Large intestine (tissue), 12 donors: ENCODE measurements at places on chromosomes 1 and 21. TPM values are rescaled to one million over a fixed set of nuclear protein-coding genes. Genes with fewer than 3 reads are reported as not detected.

LMNA gene
- polyA plus RNA-seq, result 138 TPM

GJA4 gene
- polyA plus RNA-seq, result 15.0 TPM

TNFRSF9 gene
- 0.33 TPM for polyA plus RNA-seq

GIPC2 gene
- 77.1 TPM for polyA plus RNA-seq

TNFSF4 gene
- 0.63 TPM for polyA plus RNA-seq

PLA2G2E gene
- polyA plus RNA-seq, result not detected

ARHGAP30 gene
- polyA plus RNA-seq, result 5.7 TPM

CHRM3 gene
- polyA plus RNA-seq, result 9.5 TPM

TLR5 gene
- polyA plus RNA-seq, result 1.9 TPM

OR2L13 gene
- 0.09 TPM for polyA plus RNA-seq

ARTN gene
- polyA plus RNA-seq, result 1.4 TPM

DNA sequence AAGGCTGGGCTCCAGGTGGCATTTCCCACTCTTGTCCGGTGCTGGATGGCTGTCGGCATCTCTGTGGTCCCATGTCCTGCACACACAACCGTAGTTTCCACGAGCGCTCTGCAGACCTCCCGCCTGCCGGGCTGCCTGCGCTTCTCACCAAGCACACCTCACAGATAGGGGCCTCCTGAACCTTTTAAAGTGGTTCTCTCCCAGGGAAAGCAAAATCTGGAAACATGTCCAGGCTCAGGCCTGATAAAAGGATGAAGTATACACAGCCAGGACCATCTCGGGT is 46.2 kb downstream of the CAPN9 start:
- no peak for DNase-seq

- DNase-seq, result no peak
Observed at GRCh38 chr21:35349376-35350080, 300.4 kb upstream of the RUNX1 start.

- DNase-seq, result peak; percentile 33
Observed at GRCh38 chr21:36188081-36188681, 31.6 kb downstream of the DOP1B start.

- no peak for DNase-seq
Observed at GRCh38 chr1:6007318-6008083, 15.3 kb upstream of the NPHP4 start.

GRCh38 chr1:176932114-176933104 is 232.1 kb downstream of the ASTN1 start:
- DNase-seq, result no peak

DNA sequence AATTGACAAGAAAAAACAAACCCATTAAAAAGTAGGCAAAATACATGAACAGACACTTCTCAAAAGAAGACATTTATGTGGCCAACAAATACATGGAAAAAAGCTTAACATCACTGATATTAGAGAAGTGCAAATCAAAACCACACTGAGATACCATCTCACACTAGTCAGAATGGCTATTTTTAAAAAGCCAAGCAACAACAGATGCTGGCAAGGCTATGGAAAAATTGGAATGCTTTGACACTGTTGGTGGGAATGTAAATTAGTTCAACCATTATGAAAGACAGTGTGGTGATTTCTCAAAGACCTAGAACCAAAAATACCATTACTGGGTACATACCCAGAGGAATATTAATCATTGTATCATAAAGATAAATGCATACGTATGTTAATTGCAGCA is 641.1 kb upstream of the B3GALT2 start:
- no peak for DNase-seq

- DNase-seq, result peak; percentile 81
Observed at GRCh38 chr1:232620356-232620969, 9.5 kb downstream of the SIPA1L2 start.

GRCh38 chr1:205630241-205630640 is 1.6 kb downstream of the ELK4 start:
- DNase-seq, result peak; percentile 32

- peak; percentile 87 for DNase-seq
Observed at GRCh38 chr1:44025816-44026215, 5.4 kb downstream of the SLC6A9 start.

- no peak for DNase-seq
Observed at GRCh38 chr1:27992276-27992675, 32.5 kb downstream of the XKR8 start.

DNA sequence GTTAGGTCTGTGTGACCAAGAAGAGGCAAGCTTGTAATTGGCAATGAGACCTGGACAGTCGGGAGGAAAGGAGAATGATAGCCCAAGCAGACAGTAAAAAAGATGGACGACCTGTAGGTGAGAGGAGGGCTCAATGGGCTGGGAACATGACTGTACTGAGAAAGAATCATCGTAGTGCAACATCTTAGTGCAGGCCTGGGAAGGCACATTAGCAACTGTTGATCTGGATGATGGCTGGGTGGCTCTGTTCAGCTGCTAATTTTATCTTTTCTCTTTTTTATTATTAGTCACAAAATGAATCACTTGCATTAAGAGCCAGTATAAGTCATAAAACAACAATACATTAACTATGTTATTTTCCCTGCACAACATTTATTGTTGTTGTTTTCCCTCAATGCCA is 32.9 kb downstream of the IFI44 start:
- DNase-seq, result no peak

GRCh38 chr1:171595324-171595723 is 26.7 kb upstream of the MYOCOS start:
- DNase-seq, result peak; percentile 72

- no peak for DNase-seq
Observed at GRCh38 chr1:67801903-67802302, 31.4 kb downstream of the GNG12 start.

DNA sequence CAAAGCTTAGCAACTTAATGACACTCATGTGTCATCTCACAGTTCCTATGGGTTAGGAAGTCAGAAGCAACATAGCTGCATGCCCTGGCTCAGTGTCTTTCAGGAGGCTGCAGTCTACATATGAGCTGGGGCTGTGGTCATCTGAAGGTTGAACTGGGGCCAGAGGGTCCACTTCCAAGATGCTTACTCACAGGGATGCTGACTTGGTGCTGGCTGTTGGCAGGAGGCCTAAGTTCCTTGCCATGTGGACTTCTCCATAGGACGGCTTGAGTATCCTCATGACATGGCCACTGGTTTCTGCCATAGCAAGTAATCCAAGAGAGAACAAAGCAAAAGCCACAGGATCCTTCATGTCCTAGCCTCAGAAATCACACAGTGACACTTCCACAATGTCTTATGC is 12.1 kb upstream of the FAM43B start:
- DNase-seq, result no peak

DNA sequence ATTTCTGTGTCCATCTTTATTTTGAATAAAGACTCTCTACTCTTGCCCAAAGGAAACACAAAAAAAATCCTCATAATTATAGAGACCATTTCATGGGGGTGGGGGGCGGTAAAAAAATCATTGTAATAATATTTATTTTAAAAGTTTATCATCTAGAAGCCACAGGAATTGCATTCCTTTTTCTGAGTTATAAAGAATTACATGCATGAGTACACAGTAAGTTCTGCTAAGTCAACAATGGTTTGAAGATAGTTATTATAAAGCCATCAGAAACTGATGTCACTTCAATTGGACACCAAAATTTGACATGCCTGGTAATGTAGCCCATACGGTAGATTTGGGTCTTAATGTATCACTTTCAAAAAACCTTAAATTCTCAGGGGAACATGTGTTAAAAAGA is 478.1 kb upstream of the NR5A2 start:
- no peak for DNase-seq

- DNase-seq, result no peak
Observed at GRCh38 chr1:185132534-185132933, 24.2 kb downstream of the TRMT1L start.

GRCh38 chr1:180841415-180841814 is 71.3 kb upstream of the KIAA1614 start:
- DNase-seq, result no peak

GRCh38 chr1:173128742-173129141 is 78.0 kb upstream of the TNFSF18 start:
- DNase-seq, result no peak

DNA sequence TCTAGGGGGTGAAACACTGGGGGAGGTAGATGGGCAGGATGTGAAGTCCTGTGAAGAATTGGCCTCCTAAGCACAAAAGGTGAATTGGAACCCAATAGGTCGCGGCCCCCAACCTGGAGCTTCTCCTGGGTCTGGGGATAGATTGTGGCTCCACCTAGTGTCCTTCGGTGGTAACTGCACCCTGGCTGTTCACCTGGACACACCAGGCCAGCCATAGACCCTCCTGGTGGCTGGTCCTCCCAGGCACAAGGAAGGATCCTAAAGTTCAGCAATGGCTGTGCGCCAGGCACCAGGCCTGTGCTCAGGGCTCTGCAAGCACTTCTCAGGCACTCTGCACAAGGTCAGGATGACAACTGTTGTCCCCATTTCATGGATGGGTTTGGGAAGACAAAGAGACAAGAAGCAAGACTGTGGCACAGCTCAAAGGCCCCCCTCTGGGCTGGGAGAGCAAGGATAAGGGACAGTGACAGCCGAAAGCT is 13.5 kb downstream of the ESPN start:
- DNase-seq, result no peak

DNA sequence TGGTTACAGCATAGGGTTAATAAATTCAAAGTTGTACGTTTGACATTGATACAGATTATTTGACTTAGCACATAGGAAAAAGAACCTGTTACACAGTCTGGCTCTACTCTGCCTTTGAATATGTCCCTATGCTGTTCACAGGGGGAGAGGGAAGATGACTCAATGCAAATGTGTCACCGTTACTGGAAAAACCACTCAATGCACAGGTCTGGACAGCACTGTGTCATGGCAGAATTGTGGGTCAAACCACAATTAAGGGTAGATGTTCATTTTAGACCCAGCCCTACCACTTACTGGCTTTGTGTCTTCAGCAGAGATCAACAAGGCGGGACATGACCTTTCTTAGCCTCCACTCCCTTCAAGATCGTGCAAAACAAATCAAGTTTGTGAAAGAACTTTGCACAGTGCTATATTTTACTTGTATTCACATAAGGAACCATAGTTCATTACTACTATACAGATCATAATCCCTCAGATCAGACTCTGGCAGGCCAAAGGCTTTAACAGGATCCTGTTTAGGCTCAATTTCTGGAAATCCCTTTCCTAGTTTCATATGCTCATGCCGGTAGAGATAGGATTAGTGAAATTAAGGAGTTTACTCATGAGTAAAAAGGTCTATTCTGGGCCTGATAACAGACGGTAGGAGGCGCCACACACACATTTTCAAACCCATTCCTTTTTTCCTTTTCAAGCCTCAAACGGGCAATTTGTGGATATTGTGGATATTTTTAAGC is 22.1 kb downstream of the EIF2D start:
- no peak for DNase-seq

- DNase-seq, result no peak
Observed at GRCh38 chr1:159860456-159860855, 2.0 kb downstream of the VSIG8 start.

- no peak for DNase-seq
Observed at GRCh38 chr21:34636961-34637360, 22.0 kb upstream of the RCAN1 start.

DNA sequence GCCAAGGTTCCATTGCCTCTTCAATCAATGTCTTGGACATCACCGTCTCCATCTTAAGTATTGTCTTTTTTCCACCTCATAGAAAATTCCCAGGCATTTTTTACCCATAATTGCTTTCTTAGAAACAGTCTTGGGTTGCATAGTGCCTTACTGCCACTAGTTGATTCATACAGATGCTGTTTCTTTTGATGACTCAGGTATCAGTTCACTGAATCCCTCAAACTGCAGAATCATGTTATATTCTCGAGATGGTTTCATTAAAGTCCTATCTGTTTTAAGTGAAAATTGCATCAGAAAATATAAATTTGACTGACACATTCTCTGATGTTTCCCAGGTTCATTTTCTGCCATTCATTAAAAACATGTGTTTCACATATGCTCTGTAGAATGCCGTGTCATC is 1489.1 kb downstream of the BRINP3 start:
- DNase-seq, result no peak

GRCh38 chr1:228228601-228229074 is 20.8 kb downstream of the OBSCN start:
- DNase-seq, result no peak

DNA sequence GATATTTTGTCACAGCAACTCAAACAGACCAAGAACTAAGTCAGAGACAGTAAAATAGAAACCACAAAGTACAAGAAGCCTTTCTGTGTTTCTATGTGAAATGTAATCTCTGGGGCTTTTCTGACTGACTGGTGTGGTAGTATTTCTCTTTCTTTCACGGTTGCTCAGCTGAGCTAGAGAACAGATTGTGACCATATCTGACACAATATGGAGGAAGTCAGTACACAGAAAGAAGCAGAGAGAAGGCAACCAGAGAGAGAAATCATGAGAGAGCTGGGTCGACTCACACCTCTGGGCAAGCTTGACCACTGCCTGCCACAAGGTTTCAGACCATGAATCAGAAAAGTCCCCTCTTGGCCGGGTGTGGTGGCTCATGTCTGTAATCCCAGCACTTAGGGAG is 208.9 kb upstream of the GREM2 start:
- DNase-seq, result no peak

GRCh38 chr1:6423321-6423999 is 1.1 kb upstream of the ESPN start:
- DNase-seq, result peak; percentile 66

DNA sequence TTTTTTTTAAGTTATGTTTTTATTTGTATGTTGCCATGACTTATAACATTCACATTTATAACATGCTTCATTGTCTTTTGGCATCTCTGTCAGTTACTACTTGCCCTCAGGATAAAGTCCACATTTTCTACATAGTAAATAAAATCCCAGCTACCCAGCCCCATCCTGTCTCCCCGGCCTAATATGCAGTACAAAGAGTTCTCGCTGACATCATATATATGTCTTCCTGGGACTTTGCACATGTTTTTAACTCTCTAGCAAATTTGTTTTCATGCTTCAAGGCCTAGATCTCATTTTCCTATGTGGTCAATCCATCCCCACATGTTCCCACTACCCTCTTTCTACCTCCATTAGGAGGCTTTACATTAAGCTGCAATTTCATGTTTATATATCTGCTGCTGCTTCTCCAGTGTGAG is 33.0 kb upstream of the IVNS1ABP start:
- peak; percentile 70 for DNase-seq

DNA sequence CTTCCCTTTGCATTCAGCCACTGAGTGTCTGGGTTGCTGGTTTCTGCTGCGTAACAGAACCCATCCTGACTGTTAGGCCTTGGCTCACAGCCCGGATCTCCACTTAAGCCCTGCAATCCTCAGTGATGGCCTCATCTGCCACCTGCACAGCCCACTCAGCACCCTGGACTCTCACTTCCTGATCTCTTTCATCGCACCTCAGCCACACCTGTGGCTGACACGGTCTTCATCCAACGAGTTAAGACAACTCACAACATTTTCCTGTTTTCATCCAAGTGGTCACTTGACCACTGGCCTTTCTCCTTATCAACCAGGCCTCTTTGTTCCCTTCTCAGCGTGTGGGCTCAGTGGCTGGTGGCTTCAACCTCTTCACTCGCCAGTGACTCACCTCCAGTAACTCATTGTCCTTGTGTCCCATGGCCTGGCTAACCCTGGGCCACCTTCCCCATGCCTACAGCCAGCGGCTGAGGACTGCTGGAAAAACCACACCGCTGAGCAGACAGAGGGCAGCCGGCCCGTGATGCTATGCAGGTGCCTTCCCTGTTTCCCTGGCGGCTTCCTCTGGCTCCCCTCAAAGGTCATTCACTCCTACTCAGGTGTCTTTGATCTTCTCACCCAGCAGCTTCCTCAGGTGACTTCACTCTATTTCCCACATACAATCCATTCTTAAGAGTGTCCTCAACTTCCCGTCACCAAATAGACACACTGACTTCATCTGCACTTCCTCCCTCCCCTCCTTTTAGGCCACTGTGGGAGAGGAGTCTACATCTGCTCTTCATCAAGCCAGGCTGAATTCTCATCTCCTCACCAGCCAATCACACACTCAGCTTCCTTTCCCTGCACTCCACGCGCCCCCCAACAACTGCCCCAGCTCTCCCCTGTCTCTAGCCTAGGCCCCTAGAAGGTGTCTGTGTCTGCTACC is 19.9 kb upstream of the EDN2 start:
- no peak for DNase-seq
